Keratinocyte (primary cell): ENCODE measurements at places on chromosomes 1 and 21.

DNA sequence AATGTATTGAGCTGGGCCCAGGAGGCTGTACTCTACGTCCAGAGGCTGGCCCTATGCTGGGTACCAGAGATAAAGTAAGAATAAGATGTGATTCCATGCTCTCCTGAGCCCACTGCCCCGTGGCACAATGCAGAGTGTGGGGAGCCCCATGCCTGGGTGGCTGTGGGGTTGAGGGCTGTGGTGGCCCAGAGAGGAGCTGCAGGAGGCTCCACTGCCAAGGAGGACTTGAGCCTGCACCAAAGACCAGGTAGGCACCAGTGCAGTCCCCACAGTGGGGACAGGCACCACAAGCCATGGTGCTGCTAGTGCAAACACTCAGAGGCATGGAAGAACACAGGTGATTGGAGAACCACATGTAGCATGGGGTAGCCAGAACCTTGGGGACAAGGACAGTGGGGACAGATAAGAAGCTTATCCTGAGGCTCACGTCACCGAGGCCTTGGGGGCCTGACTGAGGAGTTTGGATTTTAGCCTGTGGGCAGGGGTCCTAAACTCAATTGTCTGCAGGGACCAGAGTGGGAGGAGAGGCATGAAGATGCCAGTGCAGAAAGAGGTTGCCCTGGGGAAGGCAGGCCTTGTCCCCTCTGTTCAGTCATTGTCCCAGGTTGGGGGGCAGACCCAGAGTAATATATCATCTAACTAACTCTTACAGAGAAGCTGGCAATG is 21.9 kb upstream of the EPS8L3 start:
- no peak for DNase-seq
- H3K27ac ChIP-seq, result no peak overlapping the region
- H3K27me3 ChIP-seq, result no peaks in the 10 kb centered on the region
- H3K4me1 ChIP-seq, result peaks cover 25% of the 10 kb centered on the region
- no peak overlapping the region for H3K4me3 ChIP-seq

DNA sequence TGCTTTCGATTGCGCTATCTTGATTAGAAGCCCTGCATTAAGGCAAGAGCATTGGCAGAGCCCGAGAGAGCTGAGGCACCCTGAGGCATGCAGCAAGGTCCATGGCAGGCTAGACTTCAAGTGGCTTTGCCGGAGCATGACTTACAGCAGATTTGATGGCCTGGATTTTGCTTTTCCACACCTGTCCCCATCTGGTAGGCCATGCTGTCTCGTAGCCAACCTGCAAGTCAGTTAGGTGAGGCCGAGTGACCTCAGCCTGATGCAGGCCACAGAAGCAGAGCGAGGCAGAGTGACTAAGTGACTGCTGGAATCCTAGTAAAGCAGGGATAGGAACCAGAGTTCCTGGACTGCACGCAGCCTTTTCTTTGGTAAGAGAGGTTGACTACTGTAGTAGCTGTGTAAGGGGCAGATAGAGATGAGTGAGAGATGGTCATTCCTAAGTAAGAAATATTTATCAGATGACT is 148.9 kb downstream of the PBX1 start:
- H3K27ac ChIP-seq, result peak overlapping the region; percentile 55
- H3K36me3 ChIP-seq, result no peaks in the 10 kb centered on the region
- DNase-seq, result no peak
- H3K27me3 ChIP-seq, result no peaks in the 10 kb centered on the region
- no peak overlapping the region for H3K4me3 ChIP-seq

GRCh38 chr1:114152089-114152507 is 1.6 kb downstream of the SYT6 start:
- no peak for DNase-seq
- no peaks in the 10 kb centered on the region for H3K36me3 ChIP-seq
- peaks cover 63% of the 10 kb centered on the region for H3K27me3 ChIP-seq

DNA sequence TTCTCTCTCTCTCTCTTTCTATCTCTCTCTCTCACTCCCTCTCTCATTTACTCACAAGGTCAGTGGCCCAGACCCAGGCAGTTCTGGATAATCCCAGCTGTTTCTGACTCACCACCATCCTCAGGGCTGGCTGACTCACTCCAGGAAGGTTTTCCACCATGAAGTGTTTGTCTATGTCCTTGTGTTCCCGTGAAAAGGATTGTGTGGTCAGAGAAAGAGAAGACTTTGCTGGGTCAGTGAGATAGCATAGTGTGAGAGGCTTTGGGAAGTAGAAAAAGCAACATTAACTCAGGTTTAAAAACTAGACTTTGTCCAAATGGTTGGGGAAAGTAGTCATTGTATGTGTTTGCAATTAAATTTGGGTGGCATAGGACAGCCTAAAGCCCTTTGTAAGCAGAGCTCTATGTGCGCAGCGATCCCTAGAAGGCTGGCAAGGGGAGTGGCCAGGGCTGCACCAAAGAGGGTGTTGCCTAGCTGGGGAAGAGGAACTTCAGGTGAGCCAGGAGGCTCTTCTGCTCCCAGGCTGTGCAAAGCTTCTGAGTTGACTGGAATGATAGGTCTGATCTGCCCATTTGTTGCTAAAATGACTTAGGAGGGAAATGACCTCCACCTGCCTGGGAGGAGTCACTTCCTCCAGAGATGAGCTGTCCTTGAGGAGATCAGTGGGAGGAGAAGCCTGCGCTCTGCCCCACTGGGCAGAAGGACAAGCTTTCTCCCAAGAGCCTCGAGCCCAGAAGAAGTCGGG is 4.9 kb upstream of the CAPN2 start:
- peak; percentile 90 for DNase-seq
- no peaks in the 10 kb centered on the region for H3K36me3 ChIP-seq
- H3K27me3 ChIP-seq, result no peaks in the 10 kb centered on the region

DNA sequence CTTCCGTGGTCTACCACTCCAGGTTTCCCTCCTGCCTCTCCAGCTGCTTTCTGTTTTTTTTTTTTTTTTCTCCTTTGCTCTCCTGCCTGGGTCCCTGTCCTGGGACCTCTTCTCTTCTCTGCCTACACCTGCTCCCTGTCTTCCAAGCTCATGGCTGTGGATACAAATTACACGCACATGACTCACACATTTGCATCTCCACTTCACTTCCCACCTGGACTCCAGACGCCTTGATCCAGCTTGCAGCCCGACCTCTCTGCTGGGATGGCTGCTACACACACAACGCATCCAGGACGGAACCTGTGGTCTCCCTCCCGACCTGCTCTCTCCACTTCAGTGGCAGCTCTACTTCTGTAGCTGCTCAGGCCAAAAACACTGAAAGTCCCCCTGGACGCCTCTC is 44.4 kb upstream of the B3GALT5 start:
- H3K27me3 ChIP-seq, result no peaks in the 10 kb centered on the region
- H3K27ac ChIP-seq, result no peak overlapping the region
- H3K4me3 ChIP-seq, result no peak overlapping the region
- DNase-seq, result no peak
- no peaks in the 10 kb centered on the region for H3K4me1 ChIP-seq

GRCh38 chr21:36076878-36077655 is 7.2 kb downstream of the CBR1 start:
- no peak for DNase-seq
- H3K36me3 ChIP-seq, result peaks cover 9% of the 10 kb centered on the region
- no peaks in the 10 kb centered on the region for H3K27me3 ChIP-seq
- no peak overlapping the region for H3K27ac ChIP-seq
- H3K4me3 ChIP-seq, result no peak overlapping the region
- peaks cover 46% of the 10 kb centered on the region for H3K4me1 ChIP-seq

DNA sequence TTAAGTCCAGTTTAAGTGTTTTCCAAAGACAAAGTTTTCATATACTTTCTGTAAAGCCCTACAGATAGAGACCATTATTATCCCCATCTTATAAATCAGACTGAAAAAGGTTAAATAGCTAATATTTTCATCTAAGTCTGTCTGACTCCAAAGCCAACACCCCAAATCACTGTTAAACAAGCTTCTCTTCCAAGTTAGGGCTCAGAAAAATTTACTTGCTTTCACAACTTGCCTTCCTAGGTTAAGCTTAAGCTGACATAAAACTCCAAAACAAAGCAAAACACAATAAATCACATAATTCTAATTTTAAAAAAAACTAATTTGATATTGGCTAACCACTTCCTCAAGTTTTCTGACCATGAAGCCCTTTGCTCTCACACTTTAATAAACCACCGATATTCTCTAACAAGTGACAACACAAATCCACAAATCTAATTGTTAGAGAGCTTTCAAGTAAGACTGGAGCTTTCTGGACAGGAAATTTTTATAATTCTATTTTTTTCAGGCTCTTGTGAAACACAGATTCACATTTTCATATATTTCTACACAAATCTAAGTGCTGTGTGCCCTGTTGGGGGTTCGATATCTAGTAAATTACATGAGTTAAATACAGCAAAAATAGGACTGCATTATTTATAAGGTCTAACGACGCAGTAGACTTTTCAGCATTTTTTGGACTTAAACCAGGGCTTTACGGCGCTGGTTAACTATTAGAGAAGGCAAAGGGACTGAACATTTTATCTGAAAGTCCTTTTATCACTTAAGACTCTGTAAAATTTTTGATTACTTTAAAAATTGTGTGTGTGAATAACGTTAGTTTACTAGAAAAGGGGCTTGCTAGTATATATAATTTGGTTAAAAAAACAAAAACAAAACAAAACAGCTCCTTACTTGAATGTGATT is 2.1 kb downstream of the GNG12 start:
- peak overlapping the region; percentile 84 for H3K27ac ChIP-seq
- no peaks in the 10 kb centered on the region for H3K27me3 ChIP-seq
- no peak for DNase-seq
- H3K4me3 ChIP-seq, result peak overlapping the region; percentile 93
- H3K4me1 ChIP-seq, result peaks cover 30% of the 10 kb centered on the region
- peaks cover 6% of the 10 kb centered on the region for H3K36me3 ChIP-seq

- no peaks in the 10 kb centered on the region for H3K36me3 ChIP-seq
- no peak overlapping the region for H3K27ac ChIP-seq
- DNase-seq, result no peak
- peaks cover 23% of the 10 kb centered on the region for H3K4me1 ChIP-seq
- no peaks in the 10 kb centered on the region for H3K27me3 ChIP-seq
- H3K4me3 ChIP-seq, result no peak overlapping the region
Observed at GRCh38 chr1:170927955-170928840, 7.1 kb upstream of the MROH9 start.

DNA sequence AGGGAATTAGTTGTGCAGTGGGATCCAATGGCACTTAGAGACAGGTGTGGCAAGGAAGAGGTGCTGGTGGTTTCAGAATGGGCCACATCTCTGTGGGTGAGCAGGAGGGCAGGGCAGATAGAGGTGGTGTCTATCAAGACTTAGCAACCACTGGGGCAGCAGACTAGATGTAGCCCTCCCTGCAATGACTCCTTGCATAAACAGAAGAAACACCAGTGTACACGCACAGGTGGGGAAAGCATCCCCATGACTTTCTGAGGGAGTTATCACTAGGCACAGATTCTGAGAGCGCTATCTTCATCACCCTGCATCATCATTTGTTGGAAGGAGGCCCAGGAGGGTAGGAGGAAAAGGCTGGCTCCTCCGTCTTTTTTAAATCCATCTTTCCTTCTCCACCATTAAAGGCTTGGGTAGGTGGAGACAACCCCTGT is 58.4 kb downstream of the PLXNA2 start:
- no peaks in the 10 kb centered on the region for H3K36me3 ChIP-seq
- H3K27ac ChIP-seq, result no peak overlapping the region
- no peak for DNase-seq

- H3K4me3 ChIP-seq, result no peak overlapping the region
- DNase-seq, result no peak
- no peaks in the 10 kb centered on the region for H3K36me3 ChIP-seq
- H3K27me3 ChIP-seq, result no peaks in the 10 kb centered on the region
Observed at GRCh38 chr1:103898576-103899345, 149.1 kb downstream of the AMY1C start.

DNA sequence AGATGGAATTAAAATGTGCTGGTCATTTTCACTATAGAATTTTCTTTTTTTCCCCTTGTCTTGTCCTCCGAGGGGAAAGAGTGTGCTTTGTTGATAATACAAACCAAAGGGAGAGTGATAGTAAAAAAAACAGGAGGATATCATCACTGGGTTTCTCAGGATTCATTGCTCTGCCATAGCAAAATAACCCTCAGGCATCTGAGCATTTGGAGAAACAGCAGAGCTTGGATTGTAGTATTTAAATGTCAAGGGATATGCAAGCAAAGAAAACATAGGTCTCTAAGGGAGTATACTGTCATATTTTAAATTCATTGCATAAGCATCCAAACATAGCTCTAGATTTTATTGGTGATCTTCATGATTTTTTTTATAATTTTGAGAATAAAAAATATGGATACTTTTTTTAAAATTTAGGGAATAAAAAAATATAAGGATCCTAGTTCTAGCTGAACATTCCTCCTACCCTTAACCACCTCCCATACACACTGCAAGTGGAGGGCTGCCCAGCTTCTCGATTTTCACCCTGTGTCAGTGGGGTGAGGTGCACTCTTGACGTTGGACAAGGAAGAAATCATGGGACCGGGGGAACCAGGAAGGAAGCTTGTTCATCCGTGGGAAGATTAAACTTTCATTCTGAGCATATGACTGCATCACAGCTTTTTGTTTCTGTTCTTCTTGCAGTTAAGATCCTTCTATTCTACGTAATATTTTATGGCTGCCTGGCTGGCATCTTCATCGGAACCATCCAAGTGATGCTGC is 4.4 kb downstream of the ATP1B1 start:
- no peaks in the 10 kb centered on the region for H3K27me3 ChIP-seq
- no peaks in the 10 kb centered on the region for H3K36me3 ChIP-seq
- no peak for DNase-seq
- H3K4me3 ChIP-seq, result no peak overlapping the region

DNA sequence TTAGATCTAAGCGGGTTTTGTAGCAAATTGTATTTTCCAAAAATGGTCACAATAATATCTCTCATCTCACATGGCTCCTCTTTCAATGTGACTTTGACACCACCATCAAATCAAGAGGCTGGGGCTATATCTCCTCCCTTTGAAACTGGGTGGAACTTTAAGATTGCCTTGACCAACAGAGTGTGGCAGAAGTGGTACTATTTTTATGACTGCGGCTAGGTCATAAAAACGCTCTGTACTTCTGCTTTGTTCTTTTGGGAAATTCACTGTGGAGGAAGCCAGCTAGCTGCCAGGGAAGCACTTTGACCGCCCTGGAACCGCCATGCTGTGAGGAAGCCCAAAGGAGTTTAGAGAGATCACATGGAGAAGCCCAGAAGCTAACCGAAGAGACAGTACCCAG is 50.7 kb upstream of the ACOT11 start:
- no peak for DNase-seq
- peaks cover 11% of the 10 kb centered on the region for H3K27me3 ChIP-seq
- H3K4me3 ChIP-seq, result no peak overlapping the region
- no peak overlapping the region for H3K27ac ChIP-seq

DNA sequence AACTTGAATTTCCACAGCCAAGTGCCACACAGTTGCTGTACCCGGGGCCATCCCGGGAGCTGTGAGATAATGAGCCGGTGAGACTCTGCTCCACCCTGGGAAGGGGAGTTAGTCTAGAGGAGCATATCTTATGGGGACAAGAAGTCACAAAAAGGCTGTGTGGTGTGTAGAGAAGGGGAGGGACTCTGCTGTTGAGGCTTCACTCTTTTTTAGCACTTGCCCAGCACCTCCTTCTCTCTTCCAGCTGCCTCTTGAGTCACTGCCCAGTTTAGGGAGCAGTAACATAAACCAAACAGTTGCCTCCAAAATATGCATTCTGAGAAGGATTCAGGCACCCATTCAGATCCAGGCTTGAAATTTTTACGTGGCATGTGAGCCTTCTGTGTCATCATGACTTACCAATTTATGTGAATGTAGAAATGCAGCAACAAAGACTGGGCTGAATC is 744 bp upstream of the WDR26 start:
- peaks cover 35% of the 10 kb centered on the region for H3K4me1 ChIP-seq
- DNase-seq, result no peak
- peak overlapping the region; percentile 96 for H3K27ac ChIP-seq
- no peaks in the 10 kb centered on the region for H3K36me3 ChIP-seq
